Activated T-helper 1 cell treated with anti-CD3 and anti-CD28 coated beads, Interleukin-2, amount 50 U/mL, for 16 hours (primary cell): ENCODE measurements at places on chromosomes 3 and 15.

GRCh38 chr15:50064673-50065072, 54.4 kb downstream of the ATP8B4 start:
- DNase-seq = no peak

- DNase-seq = no peak
Observed at GRCh38 chr15:48318131-48318530, 13.1 kb upstream of the DUT start.

- DNase-seq = no peak
Observed at GRCh38 chr15:31062911-31063310, 38.6 kb downstream of the TRPM1 start.

GRCh38 chr3:46276497-46277099, 34.3 kb downstream of the CCR3 start:
- DNase-seq = peak; percentile 56

GRCh38 chr15:99526176-99526575, 39.6 kb upstream of the MEF2A start:
- DNase-seq = no peak

DNA sequence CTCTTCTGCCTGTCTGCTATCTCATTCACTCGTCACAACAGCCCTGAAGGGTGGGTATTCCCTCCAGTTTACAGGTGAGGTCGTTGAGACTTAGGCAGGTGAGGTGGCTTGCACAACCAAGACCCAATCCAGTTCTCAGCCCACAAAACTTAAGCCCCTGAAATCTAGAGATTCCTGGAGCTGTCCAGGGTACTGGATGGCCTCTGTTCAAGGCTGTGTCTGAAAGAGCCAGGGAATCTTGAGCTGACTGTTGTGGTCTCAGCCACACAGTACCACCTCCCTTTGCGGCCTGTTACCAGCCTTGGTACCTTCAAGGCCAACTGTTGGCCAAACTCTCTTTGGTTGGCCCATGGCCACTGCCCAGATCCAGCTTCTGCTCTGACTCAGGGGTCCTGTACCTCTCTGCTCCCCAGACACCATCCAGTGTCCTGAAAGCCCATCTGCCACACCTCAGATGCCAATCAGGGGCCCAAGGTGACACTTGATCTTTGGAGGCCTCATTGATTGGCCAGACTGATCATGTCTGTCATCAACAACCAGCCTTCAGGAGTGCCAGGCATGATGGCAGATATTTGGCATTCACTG, 10.9 kb upstream of the FAM107A start:
- no peak for DNase-seq

DNA sequence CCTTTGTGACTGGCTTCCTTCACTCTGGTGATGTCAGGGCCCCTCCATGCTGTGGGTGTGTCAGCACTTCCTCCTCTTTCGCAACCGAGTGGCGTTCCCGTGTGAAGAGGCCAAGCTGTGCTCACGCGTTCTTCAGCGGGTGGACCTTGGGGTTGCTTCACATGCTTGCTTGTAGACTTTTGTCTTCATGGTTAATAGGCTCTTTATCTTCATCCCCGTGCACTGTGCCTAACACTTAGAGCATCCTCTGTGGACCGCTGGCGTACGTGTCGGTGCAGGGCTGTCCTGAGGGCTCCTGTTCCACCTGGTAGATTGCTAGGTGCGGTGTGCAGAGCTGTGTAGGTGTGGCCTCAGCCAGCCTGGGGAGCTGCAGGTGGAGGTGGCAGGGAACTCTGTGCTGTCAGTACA, 182.3 kb downstream of the OR4M2 start:
- peak; percentile 32 for DNase-seq
